ENCODE measurements at places on chromosomes 1 and 21.
A peak's percentile ranks its signal among the peaks of the same experiment; 100 is the strongest.

DNA sequence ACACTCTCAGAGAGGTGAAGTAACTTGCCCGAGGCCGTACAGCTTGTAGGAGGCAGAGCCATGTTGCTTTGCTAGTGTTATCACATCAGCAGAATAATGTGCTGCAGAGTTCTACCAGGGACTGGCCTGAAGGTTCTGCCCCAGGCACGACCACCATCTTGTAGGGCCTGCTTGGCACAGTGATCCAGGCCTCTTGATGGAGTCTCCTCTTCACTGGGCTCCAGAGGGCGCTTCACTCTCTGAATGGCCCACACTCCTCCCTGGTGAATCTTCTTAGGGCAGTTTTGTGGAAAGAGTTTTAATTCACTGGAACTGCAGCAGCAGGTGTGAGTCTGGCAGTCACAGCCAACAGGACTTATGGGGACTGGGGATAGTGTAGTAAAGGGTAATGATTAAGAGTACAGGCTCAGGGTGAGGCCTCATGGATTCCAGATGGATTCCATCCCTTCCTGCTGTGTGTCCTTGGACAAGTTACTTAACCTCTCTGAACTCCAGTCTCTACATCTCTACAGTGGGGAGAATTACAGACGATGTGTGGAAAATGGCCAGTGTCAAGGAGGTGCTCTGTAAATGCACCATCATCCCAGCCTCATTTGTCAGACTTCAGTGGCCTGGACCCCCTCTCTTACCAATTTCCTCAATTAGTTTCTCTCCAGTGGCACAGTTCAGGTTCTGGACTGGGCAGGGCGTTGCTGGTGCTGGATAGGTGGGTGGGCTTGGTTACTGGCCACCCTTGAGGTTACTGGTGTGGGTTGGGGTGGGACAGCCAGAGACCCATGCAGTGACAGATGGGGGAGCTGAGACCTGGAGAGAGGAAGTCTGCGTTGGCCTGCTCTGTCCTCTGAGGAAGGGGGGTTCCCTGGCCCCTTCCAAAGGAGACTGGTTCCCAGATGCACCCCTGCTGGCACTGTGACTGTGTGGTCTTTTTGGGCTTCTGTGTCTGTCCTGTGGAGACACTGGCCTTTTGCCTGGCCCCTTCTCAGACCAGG is 45.9 kb upstream of the CSF3R start:
- DNase-seq, result peak; percentile 61

DNA sequence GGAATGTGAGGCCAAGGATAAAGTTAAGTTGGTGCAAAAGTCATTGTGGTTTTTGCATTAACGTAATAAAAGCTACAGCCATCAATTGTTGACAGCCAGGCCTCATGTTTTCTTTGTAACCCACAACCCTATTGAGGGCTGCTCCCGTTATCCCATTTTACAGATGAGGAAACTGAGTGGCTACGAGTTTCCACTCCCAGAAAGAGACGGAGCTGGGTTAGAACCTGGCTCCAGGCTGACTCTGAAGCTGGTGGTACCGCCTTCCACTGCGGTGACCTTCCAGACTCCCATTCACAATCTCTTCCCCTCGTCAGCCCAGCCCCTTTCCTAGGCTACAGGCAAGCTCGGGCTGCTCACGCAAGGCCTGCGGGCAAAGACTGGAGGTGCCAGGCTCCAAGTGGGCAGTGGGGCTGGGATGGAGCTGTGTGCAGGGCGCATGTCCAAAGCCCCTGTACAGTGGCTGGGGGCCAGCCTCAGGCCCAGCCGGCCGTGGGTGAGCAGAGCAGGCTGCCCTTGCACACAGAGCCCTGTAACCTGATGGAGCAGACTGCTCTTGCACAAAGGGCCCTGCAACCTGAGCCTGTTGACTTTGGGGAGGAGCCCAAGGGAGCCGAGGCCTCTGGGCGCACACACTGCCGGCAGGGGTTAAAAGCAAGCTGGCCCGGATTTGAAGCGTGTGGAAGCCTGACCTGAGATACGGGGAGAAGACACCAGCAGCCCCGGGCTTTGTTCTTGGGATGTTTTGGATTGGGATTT is 97.4 kb upstream of the TMPRSS2 start:
- no peak for DNase-seq

- no peak for DNase-seq
Measured at GRCh38 chr21:36910581-36911307, 55.7 kb downstream of the HLCS start.

GRCh38 chr1:235628316-235629005 is 21.1 kb downstream of the GNG4 start:
- DNase-seq, result no peak

DNA sequence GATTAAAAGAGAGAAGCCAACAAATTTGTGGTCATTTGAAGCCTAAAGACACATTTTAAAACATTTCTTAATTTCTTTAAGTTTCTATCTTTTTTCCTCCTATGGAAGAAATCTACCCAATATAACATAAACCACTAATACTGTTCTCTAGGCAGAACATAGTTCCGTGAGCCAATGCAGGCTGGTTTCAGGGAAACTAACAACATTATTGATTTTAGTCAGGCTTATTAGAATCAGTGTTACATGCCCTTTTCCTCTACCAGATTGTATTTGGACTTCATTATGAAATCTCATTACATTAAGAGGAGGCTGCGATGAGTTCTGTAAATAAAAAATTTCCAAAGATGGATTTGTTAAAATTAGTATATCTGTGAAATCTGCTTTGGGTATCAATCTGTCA is 249.9 kb downstream of the PTBP2 start:
- no peak for DNase-seq
